ENCODE measurements at places on chromosomes 3 and 15. TPM values are rescaled to one million over a fixed set of nuclear protein-coding genes. Genes with fewer than 3 reads are reported as not detected.

Gene LEO1
- total RNA-seq: 14.1 TPM

Gene KIF23
- 3.8 TPM for total RNA-seq

Gene STX19
- total RNA-seq: not detected

Gene WDR73
- total RNA-seq: 19.7 TPM

Gene CRYBG3
- 19.8 TPM for total RNA-seq

Gene PLA2G4D
- not detected for total RNA-seq

All from esophagus muscularis mucosa (tissue), 4 donors.